ENCODE measurements at places on chromosomes 2 and 18.

DNA sequence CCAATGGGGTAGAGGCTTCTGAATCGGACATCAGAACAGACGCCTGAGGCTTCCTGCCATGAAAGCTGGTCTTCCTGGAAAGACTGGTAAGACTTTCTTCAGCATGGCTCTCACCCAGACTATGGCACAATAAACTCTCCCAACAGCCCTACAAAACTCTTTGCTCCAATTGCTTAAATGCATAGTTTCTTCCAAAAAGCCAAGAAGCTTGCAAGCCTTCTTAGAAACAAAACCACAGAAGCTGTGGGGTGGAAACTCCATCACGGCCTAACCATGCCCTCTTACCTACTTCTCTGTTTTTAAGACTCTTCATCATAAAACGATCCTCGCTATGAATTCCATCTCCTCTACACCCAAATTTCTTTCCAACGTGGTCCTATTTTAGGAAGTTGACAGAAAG is 48.2 kb downstream of the PAX8 start:
- DNase-seq = no peak

- DNase-seq = no peak
These were observed 3.3 kb upstream of the ZBTB7C start for GRCh38 chr18:48412339-48412929.

- DNase-seq = no peak
These were observed 404.7 kb downstream of the FBXO15 start for GRCh38 chr18:73742957-73743356.

DNA sequence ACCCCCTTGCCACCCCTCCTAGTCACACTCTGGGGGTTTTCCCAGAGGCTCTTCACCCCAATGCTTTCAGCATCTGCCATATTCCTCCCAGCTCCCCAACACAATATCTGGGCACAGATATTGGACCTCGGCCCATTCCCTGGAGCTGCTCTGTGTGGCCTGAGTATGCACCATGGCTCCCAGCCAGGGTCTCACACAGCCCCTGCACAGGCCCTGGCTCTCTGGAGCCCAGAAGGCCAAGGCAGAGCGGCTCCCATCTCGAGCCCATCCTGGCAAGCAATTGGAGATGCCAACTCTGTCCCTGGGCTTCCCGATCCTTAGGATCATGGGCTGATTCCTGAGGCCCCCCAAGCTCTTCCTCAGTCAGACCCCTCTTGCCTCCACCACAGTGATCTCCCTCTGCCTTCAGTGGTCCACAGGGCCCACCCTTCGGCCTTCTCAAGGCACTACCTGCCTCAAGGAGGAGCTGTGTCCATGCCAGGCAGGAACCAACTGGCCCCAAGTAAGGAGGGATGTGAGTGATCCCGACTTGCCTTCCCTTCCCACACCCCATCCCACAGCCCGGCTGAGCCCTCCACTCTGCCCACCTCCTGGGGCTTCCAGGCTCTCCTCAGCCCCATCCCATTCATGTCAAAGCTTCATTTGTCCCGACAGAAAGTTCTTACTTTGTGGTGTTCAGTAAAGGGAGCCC is 62.7 kb downstream of the ADD2 start:
- DNase-seq = no peak

DNA sequence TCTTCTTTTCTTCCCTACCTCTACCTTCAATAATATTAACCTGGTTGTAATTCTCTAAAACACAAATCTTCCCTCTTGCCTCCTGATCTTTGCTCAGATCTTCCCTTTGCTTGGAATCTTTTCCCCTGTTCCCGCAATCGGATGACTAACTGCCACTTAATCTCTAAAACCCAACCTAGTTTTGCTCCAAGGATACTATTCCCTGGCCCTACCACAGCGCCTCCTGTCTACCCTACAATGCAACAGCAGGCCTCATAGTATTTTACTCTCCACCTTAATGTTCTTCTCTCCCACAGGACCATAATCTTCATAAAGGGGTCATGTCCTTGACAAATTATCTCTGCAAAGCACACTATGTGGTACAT is 246.8 kb upstream of the TNP1 start:
- DNase-seq = no peak

DNA sequence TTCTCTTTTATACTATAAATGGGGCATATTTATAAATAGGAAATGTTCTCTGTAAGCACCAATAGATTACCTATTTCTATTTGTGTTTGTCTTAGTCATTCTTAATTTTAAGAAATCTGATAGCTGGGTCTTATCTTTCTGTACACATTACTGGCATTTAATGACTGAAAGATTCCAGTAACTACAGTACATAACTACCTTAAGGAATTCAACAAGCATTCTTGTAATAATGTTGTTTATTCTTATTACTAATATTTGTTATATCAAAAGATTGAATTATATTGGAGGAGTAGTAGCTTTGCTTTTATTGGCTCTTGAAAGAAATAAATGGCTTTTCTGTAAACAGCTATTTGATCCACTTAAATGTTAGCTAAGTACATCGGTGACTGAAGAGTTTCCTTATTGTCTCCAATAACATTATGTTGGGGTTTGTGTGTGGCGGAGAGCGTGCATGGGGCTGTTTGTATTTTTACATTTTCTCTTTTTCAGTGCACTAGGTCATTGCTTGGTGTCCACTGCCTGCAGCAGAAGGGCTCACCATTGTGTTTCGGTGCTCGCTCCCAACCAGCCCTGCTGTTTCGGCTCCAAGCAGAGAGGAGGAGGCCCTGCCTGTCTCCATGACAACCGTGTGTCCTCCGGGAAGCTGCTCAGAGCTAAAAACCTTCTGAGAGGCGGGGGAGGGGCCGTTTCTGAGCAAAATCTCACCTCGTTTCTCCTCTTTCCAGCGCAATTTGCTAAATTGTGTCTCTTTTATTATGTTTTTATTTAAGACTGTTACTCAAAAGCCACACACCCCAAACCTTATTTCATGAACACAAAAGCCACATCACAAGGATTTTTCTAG is 112.5 kb upstream of the SLC38A11 start:
- no peak for DNase-seq

- DNase-seq = no peak
These were observed 180.4 kb downstream of the TRIB2 start for GRCh38 chr2:12897181-12897580.

DNA sequence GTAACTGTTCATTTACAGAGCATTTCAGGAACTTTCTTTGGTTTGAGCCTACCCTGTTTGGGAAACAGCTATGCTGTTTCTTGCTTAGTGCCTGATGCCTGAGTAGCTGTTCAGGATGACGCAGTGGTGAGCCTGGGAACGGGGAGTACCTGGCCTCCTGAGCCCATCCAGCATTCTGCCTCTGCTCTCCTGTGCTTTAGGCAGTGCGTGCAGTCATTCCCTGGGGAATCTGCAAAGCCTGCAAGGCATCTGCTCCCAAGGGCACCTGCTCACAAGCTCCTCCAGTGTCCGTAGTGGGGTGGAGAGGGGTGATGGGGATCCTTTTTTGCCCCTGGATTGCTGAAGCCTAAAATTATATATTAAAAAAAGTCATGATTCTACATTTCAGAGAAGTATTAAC is 68.8 kb downstream of the RAPGEF4 start:
- DNase-seq = no peak

GRCh38 chr2:192011196-192011595 is 164.3 kb upstream of the CAVIN2 start:
- no peak for DNase-seq

DNA sequence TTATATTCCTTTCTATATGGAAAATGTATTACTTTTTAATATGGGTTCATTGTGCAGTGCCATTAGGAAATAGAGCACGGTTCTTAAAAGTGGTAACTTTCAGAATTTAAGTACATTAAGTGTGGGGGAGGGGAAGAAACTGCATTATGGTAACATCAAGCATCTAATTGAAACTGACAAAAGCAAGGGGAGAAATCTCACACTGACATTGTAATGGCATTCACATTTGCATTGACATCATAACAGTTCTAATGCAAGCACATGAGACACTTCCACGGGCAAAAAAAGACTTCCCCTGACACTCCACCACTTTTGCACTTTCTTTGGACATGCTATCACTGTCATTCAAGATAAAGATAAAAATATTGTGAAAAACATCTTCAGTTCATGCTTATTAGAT is 431.3 kb upstream of the SMIM21 start:
- no peak for DNase-seq
